Stimulated activated CD8-positive, alpha-beta memory T cell treated with anti-CD3 and anti-CD28 coated beads, Interleukin-15, amount 100 ng/mL, for 24 hours (primary cell): ENCODE measurements at places on chromosomes 7 and 10.

GRCh38 chr10:114239117-114239993 lies at the start of gene VWA2:
Gene VWA2 (plus strand): TSS chr10:114239254. CDS start chr10:114248714, 9,460 bp downstream.
- no peak for DNase-seq

GRCh38 chr7:80231707-80232106 lies 97.1 kb downstream of the GNAI1 start:
- DNase-seq, result no peak

DNA sequence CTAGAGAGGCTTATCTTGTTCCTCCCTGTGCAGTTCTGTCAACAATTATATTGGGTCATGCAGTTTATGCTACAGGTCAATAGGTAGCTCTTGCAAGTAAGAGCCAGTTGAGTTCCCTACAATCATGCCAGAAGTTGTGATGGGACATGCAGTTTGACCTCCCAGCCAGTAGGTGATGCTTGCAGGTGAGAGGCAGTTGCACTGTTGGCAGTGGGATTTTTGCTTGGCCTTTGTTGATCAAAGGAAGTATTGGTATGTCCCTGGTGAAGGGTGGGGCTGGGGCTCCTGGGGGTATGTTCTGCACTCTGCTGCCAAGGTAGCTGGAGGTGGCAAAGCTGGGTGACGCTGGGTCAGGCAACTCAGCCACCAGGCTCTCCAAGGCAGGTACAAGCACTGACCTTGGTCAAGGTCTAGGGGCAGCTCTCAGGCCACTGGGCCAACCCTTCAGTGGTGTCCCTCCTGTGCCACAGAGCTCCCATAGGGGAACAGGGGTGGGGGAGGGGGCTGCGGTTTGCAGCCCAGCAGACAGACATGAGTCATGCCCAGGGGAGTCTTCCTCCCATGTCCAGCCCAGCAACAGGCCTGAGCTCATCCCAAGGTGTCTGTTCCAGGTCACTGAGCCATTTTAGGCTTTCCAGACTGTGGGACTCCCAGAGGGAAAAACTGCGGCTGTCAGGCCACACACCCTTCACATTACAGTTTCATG lies 43.3 kb downstream of the MEOX2 start:
- DNase-seq, result no peak

- no peak for DNase-seq
Observed at GRCh38 chr7:56083150-56083785, 9.5 kb downstream of the PHKG1 start.

GRCh38 chr7:106190589-106191330 lies 78.6 kb upstream of the SYPL1 start:
- no peak for DNase-seq

- DNase-seq, result no peak
Observed at GRCh38 chr7:104255616-104256015, 47.8 kb upstream of the ORC5 start.

DNA sequence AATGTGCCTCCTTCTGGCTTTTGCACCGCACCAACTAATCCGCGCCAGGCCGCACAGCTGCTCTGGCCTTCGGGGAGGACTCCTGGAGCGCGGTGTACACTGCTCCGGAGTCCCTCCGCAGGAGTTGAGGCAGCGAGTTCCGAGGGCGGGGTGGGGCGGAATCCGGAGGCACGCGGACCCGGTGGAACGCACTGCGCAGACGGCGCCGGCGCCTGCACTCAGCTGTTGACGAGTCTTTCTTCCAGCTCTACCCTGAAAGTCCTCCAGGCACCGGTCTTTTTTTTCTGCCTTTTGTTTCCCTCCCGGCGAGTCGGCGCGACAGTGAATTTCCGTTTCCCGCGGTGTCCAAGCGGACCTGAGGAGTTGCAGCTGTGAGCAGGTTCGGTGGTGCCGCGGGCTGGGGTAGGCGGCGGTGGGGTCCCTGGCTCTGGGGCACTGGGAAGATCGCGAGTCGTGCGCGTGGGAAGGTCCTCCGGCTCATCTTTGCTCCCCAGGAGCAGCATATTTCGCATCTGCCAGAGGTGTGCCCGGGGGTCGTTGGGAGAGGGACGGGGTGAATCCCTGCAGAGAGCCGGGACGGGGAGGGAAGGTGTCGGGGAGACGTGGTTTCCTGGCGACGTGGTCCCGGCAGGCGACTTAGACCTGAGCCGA lies 44.1 kb downstream of the SFTPD start:
- peak; percentile 21 for DNase-seq

DNA sequence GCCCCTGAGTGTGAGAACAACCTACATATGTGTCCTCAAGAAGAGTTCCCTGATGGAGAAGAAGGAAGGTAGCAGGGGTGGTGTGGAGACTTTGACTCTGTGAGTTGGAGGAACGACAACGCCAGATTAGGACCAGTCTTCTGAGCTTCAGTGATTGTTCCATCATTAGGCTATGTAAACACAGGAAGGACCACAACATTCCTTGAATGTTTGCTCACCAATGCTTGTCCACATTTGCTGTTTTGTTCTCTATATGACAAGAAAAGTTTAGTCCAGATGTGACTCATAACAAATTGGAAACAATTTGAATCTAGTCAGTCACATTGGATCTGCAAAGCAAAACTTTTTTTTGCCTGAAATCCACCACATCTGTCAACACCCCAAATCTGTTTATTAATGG lies 62.7 kb downstream of the ENTPD1 start:
- no peak for DNase-seq

DNA sequence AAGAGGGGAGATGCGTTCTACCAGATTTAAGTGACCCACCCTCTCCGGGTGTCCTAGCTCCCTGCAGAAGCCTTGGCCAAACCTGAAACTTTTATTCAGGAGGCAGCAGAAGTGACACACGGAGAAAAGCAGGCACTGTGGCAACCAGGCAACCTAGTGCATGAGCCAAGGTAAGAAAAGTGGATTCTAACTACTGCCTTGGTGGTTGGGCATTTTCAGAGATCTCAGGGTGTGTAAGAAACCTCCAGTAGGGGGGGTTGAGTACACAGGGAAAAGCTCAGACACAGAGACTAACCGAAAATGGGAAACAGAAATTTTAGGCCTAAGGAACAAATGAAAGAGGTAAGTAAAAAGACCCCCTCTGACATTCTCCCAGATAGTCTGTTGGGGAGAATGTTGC lies 645.7 kb downstream of the ANKRD7 start:
- no peak for DNase-seq

- no peak for DNase-seq
Observed at GRCh38 chr7:8871716-8872115, 438.3 kb downstream of the NXPH1 start.

- DNase-seq, result no peak
Observed at GRCh38 chr7:90579181-90579688, 16.9 kb upstream of the CDK14 start.

DNA sequence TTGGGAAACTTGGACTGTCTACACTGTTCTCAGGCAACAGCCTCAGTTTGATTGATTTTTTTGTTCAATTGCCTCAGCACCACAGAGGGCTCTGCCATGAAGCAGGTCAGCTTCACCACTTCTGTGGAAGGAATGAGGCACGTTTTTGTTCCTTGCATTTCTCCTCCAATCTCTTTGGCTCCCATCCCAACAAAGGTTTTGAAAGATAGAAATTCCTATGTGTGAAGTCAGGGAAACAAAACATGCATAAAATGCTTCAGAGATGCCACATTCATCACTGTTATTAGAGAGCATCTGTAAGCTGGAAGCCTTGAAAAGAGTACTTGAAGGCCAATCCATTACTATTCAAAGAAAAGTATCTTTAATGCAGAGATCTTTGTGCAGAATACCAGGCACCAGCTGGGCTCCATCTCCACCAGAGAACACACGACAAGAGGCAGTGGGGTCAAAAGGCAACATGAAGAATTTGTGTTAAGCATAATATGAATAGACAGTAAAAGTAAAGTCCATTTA lies 249.1 kb upstream of the LYZL1 start:
- no peak for DNase-seq

GRCh38 chr7:105097619-105098018 lies 83.6 kb downstream of the KMT2E start:
- DNase-seq, result no peak

GRCh38 chr7:83610649-83611304 lies 38.2 kb downstream of the SEMA3E start:
- no peak for DNase-seq

GRCh38 chr10:74502963-74503608 lies 323.3 kb upstream of the KAT6B start:
- DNase-seq, result no peak

DNA sequence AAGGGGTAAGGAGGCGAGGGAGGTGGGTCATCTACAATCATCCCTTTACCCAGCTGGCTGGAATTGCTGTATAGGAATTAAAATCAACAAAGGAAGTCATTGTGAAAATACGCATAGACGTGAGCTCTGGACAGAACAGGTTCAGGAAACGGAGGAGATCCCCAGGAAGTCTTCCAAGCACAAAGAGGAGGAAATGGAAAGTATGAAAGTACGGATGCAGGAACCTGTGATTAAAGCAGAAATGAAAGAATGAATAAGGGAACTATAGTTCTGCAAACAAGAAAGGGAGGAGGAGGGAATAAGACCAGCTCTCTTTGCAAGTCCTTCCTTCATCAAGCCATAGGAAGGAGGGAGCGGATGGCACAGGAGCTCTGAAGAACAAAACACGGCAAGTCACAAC lies 61.8 kb downstream of the PYROXD2 start:
- no peak for DNase-seq

GRCh38 chr7:135800560-135800959 lies 51.9 kb upstream of the FAM180A start:
- DNase-seq, result no peak

DNA sequence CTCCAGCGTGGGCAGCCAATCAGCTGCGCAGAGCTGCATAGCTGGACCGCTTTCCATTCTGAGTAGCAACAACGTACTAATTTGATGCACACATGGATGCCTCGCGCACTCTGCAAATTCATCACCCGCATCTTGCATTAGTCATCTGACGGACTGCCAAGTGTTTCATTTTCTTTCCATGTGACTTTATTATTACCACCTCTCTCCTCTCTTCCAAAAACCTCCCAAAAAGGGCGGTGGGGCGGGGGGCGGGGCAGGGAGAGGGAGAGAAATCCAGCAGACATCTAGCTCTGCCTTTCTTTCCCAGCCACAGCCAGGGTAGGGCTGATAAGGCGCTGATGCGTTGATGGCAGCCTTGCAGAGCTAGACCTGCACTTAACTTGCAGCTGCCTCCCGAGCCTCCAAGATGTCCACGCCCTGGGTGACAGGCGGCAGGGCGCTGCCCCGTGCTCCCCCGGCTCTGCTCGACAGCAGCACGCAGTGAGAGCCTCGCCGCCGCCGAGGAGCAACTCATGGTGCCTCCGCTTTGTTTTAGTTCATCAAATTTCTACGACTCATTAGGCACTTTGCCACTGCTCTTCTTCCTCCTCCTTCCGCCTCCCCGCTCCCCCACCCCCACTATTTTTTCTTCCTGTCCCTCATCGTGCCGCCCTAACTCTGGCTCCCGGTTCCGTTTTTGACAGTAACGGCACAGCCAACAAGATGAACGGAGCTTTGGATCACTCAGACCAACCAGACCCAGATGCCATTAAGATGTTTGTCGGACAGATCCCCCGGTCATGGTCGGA lies 147.3 kb downstream of the CELF2 start:
- DNase-seq, result peak; percentile 36

- no peak for DNase-seq
Observed at GRCh38 chr10:125419831-125420230, 259.5 kb upstream of the CTBP2 start.

DNA sequence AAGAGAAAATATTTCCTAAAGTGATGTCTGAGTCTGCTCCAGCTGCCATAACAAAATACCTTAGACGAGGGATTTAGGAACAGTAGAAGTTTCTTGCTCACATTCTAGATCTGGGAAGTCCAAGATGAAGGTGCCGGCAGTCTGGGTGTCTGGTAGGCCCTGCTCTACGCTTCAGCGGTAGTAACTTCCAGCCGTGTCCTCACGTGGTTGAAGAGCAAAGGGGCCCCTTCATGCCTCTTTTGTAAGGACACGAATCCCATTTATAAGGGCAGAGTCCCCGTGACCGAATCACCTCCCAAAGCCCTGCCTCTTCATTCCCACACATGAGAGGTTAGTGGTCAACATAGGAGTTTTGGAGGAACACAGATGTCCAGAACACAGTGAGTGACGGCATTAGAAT lies 52.2 kb upstream of the INPP5A start:
- no peak for DNase-seq

GRCh38 chr7:22204312-22204711 lies 152.6 kb downstream of the RAPGEF5 start:
- no peak for DNase-seq

- DNase-seq, result no peak
Observed at GRCh38 chr7:98559958-98560357, 57.1 kb upstream of the NPTX2 start.

GRCh38 chr7:106309362-106309761 lies 24.6 kb upstream of the NAMPT start:
- no peak for DNase-seq

DNA sequence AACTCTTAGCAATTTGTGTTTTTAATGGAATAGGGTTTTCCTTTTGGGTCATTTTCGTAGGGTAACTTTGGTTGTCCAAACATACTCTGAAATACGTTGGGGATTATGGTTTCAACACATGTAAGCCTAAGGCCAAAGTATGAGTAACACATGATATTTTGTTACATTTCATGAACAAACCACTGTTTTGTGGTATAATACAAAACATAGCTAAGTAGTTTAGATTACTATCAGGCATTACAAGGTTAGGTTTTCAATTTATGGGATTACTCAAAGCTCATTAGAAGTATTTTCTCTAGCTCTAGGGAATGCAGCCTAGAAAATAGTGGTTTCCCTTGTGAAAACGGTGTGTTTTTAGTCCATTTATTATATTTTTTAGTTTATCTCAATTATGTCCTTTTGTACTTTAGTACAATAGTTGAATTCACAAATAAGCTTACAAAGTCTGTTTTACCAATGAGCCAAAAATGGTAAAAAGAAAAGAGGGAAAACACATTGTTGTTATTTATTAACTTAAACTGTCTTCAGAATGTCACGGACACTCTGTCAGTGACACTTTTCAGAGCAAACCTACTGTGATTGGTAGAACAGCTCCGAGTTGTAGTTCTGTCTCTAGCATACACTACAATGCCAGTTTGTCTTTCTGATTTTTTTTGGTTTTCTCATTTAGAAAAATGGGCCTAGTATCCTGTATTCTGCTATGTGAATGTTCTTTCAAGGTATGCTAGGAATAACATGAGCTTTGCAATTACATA lies 473.7 kb downstream of the SUGCT start:
- no peak for DNase-seq

GRCh38 chr10:34397324-34397723 lies 417.8 kb downstream of the PARD3 start:
- no peak for DNase-seq

DNA sequence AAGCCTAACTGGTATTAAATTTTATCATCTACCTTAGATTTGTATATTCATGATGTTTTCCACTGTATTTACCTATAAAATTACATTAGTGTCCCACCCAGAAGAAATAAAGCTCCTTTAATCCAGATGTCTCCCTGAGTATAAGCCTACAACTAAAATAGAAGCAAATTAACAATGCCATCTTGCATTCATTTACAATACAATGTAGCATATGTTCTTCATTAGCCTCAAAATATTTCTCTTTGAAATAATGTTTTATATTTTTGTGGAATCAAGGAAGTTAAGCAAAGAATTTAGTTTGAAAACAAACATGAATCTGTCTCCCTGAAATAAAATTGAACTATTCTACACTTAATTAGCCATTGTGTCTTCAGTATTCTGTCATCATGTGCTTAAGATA lies 112.3 kb downstream of the CACNA2D1 start:
- no peak for DNase-seq
